ENCODE measurements at places on chromosomes 4 and X. TPM values are rescaled to one million over a fixed set of nuclear protein-coding genes. Genes with fewer than 3 reads are reported as not detected.

Gene SPP1
- 249 TPM for total RNA-seq

Gene DCAF4L1
- total RNA-seq: 0.23 TPM

Gene RTL3
- total RNA-seq: not detected

Gene SPATA4
- total RNA-seq: 1.1 TPM

Gene EMD
- total RNA-seq: 164 TPM

Gene ATP10D
- total RNA-seq: 35.2 TPM

Gene MAGEC3
- total RNA-seq: not detected

Gene PHF8
- total RNA-seq: 56.4 TPM

Gene OTUD6A
- not detected for total RNA-seq

Measured in PC-9 (cell line).